ENCODE measurements at places on chromosomes 7 and 10.
A peak's percentile ranks its signal among the peaks of the same experiment; 100 is the strongest.

DNA sequence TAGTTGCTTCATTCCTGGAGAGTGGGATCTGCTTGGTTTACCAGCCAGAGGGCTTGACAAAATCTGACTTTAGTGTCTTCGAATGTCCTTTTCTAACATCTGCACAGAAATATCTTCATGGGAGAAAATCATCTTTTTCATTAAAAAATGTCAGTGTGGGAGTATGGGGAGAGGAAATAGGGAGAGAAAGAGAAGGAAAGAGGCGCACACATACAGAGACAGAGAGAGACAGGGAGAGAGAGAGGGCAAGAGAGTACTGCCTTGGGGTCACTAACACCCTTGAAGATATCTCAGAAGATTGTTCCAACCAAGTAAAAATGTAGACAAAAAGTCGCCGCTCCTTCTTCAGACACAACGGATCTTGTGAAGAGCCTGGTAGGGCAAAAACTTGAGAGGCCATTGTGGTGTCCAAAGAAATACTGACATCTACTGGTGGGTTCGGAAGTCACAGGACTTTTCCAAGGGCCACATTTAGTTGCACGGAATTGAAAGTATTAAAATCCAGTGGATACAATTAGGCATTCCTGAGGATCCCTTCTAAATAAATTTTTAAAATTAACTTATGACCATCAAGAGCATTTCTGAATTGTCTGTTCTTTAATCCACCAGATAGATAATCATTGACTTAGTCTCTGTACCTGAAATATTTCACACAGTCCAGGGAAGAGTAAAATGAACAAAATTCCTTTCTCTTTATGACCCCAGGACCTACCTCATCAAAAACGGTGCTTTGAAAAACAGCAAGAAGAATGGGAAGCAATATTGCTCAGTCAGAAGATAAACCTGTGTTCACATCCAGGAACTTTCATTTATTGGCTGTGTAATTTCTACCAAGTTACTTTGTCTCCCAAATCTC lies 29.7 kb downstream of the VIM start:
- DNase-seq: peak; percentile 19

DNA sequence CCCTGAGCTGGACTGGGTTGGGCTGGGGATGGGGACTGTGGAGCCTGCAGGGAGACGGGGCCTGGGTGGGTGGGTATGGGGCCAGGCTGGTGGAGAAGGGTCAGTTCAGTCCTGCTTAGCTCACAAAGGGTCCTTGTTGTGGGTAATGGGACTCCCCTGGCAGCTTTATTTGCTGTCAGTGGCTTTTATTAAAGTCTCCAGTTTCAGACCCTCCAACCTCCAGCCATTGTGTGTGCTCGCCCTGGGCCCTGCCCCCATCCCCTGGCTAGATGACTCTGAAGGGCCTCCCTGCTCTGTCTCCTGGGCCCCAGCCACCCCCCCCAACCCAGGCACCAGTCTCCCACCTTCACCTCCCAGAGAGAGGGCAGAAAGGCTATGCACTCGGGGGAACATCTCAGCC lies 44.4 kb upstream of the SLF2 start:
- no peak for DNase-seq

DNA sequence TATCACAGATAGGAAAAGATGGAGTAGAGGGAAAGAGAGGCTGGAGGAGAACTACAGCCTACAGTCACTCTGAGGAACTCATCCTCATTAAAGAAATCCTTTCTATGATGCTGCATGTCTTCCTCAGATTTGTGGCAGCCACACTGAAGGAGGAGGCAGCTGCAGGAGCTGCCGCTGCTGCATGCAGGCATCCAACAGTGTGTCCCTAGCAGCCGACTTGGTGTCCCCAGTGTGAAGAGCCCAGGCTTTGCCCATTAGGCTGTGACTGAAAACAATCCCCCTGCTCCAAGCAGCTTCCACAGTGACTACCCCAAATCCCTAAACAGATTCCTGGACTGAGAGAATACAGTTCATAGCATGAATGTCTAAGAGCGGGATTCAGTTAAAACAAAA lies 23.1 kb downstream of the SKIDA1 start:
- DNase-seq: no peak

DNA sequence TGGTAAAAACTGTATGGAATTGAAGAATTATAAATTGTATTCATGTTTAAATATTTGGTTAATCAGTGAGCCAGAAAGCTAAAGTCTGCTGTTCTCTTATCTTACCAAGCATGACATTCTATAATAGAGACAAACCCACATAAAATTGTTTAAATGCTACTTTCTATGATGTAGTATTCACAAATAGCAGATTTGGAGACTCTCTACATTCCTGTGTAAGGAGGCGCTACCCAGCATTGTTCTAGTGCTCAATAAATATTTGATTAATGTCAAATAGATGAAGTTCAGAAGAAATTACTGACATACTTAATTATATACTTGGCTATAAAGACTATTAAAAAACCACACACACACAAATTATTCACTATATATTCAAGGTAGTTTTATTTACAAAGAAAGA lies 49.8 kb downstream of the DOCK4 start:
- no peak for DNase-seq

- DNase-seq: no peak
These were observed 31.3 kb downstream of the KIAA1217 start for GRCh38 chr10:24240041-24240751.

- no peak for DNase-seq
These were observed 67.4 kb downstream of the ZNF438 start for GRCh38 chr10:30963992-30964930.

DNA sequence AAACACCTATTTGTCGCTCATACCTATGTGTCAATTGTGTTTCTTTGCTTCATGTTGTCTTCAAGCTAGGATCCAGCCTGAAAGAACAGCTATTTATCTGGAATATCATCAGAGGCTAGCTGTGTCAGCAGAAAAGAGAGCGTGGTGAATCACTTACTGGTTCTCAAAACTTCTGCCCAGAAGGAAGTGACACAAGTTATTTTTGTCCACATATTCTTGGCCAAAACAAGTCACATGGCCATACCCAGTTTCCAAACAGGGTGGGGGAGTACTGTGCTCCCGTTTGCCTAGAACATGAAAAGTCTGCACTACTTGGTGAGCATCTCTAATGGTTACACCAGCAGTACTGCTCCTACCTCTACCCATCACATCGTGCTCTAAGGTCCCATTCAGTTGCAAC lies 160.9 kb upstream of the CSTF2T start:
- no peak for DNase-seq

DNA sequence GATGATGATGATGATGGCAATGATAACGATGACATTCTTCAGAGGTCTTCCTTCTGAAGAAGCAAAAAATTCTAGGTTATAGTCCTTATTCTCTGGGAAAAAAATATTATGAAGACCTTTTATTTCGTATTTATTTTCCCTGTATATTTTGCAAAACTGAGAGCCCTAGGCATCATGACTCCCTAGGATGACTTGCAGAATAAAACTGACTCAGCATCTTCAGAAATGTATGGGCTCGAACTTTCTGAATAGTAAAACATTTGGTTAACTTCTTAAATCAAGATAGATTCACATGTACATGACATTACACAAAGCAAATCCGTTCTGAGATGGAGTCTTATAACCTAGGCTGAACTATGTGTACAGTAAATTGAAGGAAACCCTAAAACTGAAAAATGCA lies 29.4 kb downstream of the DKK1 start:
- DNase-seq: no peak

Measured in stimulated activated CD4-positive, alpha-beta T cell treated with anti-CD3 and anti-CD28 coated beads, Interleukin-1b, Interleukin-23, amount 100 ng/mL, for 1 hour (primary cell).